ENCODE measurements at places on chromosomes 5 and 9.

GRCh38 chr9:1327467-1327866 is 277.3 kb downstream of the DMRT2 start:
- no peak for DNase-seq

DNA sequence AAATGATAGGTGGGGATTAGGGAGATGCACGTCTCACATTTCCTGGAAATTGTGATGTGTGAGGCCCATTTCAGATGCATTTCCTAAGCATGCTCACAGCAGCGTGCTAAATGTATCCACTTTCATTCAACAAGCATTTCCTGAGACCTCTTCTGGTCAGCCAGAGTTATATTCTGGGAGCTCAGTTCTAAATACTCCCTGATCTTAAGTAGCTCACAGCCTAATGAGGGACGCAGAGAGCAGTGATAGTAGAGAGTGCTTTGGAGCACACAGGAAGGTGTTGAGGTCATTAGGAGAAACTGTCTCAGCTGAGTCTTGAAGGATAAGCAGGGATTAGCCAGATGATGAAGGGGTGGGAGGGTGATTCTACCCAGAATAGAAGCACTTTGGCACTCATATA is 46.2 kb upstream of the FSD1L start:
- no peak for DNase-seq

DNA sequence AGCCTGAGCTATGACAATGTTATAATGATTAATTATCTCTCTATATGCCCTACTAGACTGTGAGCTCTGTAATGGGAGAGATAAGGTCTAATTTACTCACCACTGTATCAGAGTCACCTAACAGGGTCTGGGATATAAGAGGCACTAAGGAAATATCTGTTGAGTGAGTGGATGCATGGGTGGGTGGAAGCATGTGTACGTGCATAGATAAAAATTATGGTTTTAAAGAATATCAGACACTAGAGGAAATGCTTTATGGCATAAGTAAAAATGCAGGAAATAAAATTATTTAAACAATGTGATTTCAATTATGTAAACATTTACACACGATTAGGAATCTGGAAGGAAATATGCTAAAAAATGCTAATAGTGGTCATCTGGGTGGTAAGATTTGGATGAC is 137.8 kb downstream of the SPOCK1 start:
- DNase-seq = no peak

DNA sequence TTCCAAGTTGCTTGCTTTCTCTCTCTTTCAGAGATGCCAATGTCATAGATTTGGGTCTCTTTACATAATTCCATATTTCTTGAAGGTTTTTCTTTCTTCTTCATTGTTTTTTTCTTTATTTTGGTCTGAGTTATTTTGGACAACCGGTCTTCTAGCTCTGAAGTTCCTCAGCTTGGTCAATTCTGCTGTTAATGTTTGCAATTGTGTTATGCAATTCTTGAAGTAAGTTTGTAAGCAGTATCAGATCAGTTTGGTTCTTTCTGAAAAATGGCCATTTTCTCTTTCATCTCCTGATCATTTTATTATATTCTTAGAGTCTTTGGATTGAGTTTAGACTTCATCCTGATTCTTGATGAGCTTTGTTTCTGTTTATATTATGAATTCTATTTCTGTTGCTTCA is 16.4 kb upstream of the PRDM9 start:
- DNase-seq = no peak

DNA sequence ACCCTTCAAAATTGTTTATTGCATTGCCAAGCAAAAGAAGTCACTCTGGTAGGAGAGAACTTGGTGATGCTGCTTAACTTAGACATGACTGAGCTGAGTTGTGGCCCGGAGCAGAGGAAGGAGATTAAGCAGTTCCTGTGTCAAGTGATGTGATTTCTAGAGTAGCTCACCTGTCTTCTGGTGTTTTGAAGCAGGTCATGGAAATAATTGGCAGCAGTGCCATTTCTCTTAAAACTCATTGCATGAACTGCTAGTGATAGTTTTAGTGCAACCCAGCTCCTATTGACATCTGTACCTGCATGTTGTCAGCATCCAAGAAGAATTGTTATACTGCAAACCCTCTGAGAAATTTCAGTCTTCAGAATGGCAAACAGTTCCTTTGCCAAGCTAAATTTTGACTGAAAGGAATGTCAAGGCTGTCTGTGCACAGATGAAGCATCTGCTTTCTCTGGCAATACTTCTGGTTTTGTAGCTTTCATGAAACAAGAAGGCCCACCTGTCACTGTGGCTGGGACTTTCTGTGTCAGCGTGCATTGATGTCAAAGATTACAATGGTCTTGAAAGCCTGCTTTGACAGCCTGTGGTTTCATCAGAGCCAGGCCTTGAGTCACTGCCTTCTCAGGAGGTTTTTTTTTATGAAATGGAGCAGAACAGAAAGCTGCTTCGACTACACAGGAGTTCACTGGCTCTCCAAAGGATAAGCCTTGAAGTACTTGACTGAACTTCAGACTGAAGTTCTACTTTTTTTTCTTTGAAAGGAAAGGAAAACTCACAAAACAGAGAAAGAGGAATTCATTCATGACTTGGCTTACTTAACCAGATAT is 90.6 kb downstream of the RALGPS1 start:
- no peak for DNase-seq

DNA sequence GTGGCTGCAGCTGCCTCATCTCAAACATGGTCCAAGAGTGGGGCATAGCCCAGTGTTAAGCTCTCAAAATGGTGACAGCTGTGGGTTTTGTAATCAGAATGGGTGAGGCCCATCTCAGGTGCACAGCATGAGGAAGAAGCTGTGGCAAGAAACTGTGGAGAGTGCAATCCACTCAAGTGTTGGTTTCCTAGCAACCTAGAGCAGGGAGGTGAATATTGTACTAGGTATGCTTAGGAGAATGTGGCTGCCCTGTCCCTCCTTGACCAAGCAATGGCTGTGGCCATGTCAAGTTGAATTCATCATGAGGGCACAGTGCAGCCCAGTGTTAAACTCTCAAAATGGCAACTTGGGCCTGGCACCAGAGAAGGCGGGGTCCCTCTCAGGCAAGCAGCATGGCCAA is 160.5 kb upstream of the KCNN2 start:
- no peak for DNase-seq

- no peak for DNase-seq
These were observed 15.2 kb upstream of the TERT start for GRCh38 chr5:1310118-1310517.

- no peak for DNase-seq
These were observed 526.5 kb upstream of the NUDT12 start for GRCh38 chr5:104088876-104089778.

- no peak for DNase-seq
These were observed 53.8 kb downstream of the NIM1K start for GRCh38 chr5:43245724-43246385.

DNA sequence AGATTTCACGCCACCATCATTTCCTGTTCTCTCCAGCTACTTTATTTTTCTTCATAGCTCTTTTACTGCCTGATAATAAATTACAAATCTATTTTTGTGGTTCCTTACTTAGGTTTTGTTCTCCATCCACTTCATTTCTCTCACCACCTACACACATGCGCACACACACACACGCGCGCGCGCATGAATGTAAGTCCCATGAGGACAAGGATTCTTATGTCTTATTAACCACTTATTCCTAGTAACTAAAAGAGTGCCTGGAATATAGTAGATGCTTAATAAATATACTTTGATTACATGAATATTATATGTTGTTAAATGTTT is 116.5 kb downstream of the TRPM6 start:
- no peak for DNase-seq

- no peak for DNase-seq
These were observed 25.7 kb downstream of the C9orf85 start for GRCh38 chr9:71937070-71937625.

- DNase-seq = no peak
These were observed 76.9 kb upstream of the IL17B start for GRCh38 chr5:149455889-149456409.

DNA sequence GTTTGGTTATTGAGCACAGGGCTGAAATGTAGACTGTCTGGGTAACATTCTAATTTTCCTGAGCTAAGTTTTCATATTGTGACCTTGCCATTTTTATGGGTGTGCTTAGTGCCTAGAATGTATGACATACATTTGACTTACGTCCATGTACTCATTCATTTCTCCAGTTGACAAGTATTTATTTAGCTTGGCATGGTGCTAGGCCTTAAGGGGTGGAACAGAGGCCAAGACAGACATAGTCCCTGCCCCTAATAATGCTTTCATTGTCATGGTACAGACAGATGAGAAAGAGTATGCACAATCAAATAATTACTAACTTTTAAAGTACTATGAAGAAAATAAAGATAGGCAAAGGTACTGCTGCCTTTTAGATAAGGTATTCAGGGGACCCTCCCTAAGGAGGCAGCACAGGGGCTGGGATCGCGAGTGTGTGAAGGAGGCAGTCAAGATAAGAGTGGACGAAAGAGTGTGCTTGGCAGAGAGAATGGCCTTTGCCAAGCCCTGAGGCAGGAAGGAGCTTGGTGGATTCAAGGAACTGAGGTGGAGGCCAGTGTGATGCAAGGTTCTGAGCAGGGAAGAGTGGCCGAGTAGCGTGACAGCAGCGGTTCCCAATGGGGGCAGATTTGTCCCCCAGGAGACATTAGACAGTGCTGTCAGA is 128.0 kb downstream of the PIP5K1B start:
- no peak for DNase-seq

DNA sequence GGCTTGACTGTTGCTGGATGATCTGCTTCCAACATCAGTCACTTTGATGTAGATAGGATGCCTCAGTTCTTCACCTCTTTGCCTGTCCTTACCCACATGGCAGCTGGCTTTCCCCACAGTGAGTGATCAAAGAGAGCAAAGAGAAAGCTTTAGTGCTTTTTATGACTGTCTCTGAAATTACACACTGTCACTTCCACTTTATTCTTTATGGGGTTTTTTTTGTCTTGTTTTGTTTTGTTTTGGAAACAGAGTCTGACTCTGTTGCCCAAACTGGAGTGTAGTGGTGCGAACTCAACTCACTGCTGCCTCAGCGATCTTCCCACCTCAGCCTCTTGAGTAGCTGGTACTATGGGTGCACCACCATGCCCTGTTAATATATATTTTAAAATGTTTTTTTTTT is 32.4 kb upstream of the C5orf24 start:
- no peak for DNase-seq

DNA sequence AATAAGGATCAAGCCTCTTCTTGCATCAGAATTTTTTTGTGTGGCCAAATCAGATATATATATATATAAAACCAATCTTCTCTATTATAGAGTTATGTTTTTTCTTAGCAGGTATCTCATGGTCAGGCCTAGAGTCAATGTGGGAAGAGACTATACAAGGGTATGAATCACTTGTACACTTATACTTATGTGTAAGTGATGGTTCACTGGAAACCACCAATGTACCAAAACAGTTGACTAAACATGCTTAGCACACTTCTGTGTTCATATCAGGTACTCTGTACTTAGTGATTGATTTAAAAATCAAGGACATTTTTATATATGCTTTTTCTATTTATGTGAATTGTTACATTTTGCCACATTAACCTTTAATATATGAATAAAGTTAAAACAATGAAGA is 92.6 kb downstream of the CWC27 start:
- no peak for DNase-seq

- no peak for DNase-seq
These were observed 456.0 kb upstream of the MEF2C start for GRCh38 chr5:89338935-89339334.

DNA sequence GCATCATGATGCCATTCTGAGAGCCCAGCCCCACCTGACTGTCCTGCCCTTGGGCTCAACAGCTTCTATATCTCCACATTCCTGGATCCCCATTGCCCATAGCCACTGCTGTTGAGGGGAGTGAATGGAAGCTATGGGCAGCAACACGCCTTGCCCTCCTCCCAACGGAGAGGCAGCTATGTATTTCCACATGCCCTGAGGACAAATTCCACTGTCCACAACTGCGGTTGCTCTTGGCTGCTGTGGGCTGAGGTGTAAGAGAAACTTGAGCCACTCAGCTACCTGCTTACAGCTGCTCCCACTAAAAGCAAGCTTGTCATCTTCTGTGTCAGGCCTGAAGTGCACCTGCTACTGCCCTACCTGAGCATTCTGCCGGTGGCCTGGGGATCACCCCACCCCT is 222.9 kb downstream of the PSAT1 start:
- no peak for DNase-seq

DNA sequence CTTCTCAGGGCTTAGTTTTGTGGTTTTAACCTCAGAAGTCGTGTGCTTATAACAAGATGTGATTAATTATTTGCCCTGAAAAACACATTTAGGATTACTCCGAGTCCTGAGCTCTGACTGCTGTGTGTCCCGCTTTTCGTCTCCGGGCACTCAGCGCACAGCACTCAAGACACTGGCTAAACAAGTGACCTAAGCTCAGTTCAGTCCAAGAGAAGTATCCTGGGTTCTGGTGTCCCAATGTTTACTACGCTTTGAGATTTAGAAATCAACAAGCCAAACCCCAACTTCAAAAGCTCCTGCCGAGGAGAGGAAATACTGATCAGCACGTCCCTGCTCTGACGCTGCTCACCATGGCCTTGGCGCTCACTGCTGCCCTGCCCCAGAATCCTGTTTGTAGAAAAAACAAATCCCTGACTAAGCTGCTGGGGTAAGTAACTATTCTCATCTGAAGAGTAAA is 53.2 kb downstream of the IPPK start:
- no peak for DNase-seq

- no peak for DNase-seq
These were observed 96.1 kb upstream of the SAP30L start for GRCh38 chr5:154349626-154350264.

DNA sequence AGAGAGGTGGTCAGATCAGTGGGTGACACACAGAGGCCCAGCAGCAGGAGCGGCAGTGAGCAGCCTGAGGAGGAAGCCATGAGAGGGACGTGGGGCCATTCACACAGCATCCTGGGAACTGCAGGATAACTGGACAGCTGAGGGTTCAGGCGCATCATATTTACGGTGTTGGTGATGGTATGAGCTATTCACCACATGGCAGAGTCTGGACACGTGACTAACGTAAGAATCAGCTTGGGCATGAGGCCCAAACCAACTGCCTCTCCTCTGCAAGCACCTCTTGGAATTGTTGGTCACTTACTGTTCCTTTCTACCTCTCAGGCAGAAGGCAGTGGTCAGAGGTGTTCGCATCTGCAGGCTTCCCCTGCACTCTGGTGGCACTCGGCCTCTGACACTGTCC is 141.1 kb downstream of the ENTREP1 start:
- DNase-seq = no peak

- DNase-seq = no peak
These were observed 14.9 kb upstream of the LRRC14B start for GRCh38 chr5:176296-176823.

GRCh38 chr5:176743136-176743861 is 67.1 kb upstream of the UNC5A start:
- no peak for DNase-seq
